ENCODE measurements at places on chromosomes 4 and X. TPM values are rescaled to one million over a fixed set of nuclear protein-coding genes. Genes with fewer than 3 reads are reported as not detected.

DNA sequence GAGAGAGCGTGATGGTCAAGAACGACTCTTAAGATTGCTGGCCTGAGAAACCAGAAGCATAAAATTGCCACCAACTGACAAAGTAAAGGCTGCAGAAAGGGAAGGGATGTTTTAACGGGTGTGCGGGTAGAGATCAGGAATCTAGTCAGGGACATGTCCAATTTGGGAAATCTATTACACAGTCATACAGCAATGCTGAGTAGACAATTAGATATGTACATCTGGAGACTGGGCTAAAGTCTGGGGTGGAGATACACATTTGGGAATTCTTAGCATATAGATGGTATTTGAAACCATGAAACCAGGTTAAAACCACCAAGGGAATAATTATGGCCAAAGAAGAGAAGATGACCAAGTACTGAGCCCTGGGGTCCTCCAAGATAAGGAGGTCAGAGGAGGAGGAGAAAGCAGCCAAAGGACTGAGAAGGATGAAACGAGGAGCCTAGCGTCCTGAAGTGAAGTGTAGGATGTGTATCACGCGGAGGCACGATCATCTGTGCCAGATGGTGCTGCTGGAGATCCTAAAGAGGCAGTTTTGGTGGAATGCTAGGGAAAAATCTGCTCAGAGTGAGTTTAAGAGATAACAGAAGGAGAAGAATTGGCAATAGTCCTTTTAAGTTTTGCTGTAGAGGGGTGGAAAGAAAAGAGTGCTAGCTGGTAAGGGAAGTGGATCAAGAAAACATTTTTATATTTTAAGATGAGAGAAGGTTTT, 36.5 kb downstream of the SEC24D start:
- no peak for DNase-seq

DNA sequence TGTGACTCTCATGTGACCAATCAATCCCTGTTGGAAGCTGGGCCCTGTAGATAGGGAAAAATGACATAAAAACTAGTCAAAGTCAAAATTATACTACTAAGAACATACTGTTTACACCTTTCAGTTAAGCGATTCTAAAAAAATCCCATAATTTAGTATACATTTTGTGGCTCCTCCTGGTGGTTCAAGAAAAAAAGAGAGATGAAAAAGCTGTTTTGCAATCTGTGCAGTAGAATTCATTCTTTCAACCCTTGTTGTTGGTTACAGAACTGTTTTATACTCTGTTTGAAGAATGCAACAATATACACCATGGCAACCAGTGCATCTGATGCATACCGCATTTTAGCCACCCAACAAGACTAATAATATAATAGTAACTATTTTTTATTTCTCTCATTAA, 66.8 kb upstream of the ANK2 start:
- DNase-seq: no peak

Gene USP17L12
- total RNA-seq: not detected

Gene NXF3
- not detected for total RNA-seq

DNA sequence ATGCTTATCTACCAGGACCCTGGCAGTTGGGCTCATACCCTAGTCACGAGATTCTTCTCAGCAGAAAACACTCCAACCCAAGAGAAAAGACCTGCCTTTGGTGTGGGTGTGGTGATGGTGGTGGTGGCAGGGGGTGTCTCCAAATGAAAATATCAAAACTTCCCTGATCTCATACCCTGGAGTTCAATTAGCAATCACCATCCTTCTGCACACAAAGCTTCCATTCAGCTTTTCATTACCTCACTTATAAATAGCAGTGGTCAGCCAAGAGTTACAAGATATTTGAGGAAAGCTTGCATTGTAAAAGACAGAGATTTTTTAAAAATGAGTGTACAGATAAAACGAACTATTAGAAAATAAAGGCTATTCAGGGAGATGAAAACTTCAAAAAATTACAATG, 580.8 kb upstream of the MAGEB2 start:
- no peak for DNase-seq

Gene SH3BP2
- 67.7 TPM for total RNA-seq

- no peak for DNase-seq
Observed at GRCh38 chrX:41259516-41259915, 74.4 kb upstream of the DDX3X start.

- DNase-seq: no peak
Observed at GRCh38 chr4:743463-744211, 38.0 kb downstream of the PCGF3 start.

Gene PLP1
- total RNA-seq: 0.46 TPM

GRCh38 chr4:185396724-185397385, at the start of gene ANKRD37:
Gene ANKRD37, plus strand, starts transcription at chr4:185396841. Its CDS starts 83 bp downstream, at chr4:185396924.
- DNase-seq: peak; percentile 21

DNA sequence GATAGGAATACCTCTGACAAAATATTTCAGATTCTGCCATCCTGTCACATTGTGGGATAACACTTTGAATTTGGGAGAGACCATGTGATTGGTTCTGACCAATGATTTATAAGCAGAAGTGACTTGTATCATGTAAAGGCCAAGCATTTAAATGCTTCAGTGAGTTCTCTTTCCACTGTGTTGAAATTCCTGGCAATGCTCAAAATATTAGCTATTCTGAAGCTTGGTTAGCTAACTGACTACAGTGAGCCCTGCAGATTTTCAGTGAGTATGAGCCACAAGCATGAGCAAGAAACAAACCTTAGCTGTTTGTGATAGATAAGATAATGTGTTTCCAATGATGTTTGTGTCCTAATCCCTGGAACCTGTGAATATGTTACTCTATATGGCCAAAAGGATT, 562.8 kb upstream of the AADAT start:
- DNase-seq: no peak

Gene RTL3
- total RNA-seq: not detected

Gene TBC1D8B
- 6.6 TPM for total RNA-seq

GRCh38 chr4:79603681-79604080, 195.7 kb upstream of the GK2 start:
- DNase-seq: no peak

DNA sequence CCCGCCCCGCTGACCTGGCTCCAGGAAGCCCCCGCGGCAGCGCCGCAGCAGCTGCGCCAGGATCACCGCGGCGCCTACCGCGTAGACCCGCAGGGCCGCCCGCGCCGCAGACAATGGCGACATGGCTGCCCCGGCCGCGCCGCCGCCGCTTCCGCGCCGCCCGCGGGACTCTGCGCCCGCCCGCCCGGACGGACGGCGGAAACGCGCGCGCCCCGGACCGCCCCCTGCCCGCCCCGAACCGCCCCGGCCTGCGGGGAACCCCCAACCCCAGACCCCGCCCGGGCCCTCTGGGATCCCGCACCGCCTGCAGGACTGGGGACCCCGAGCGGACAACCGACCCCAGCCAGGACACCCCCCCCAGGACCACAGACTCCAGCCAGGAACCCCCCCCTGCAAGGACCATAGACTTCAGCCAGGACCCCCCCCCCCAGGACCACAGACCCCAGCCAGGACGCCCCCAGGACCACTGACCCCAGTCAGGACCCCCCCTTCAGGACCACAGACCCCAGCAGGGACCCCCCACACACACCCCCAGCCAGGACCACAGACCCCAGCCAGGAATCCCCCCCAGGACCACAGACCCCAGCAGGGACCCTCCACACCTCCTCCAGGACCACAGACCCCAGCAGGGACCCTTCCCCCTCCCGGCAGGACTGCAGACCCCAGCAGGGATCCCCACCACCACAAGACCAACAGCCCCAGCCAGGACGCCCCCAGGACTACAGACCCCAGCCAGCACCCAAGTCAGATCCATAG, at the start of the genes DHRSX and ZBED1:
TSS of gene DHRSX (minus strand) at position 174 of the 756 bp plus-strand sequence. CDS start at position 123, 51 bp downstream.
TSS of gene ZBED1 (minus strand) at position 174 of the 756 bp plus-strand sequence. CDS start 10,257 bp downstream, outside the sequence.
- DNase-seq: no peak

Gene ADGRG2
- 0.81 TPM for total RNA-seq

- no peak for DNase-seq
Observed at GRCh38 chr4:124097447-124097846, 615.1 kb downstream of the ANKRD50 start.

GRCh38 chr4:68896749-68897148, 54.9 kb downstream of the UGT2A3 start:
- DNase-seq: no peak

All from progenitor cell of endocrine pancreas (in vitro differentiated cells).